ENCODE measurements at places on chromosomes 5 and 9. TPM values are rescaled to one million over a fixed set of nuclear protein-coding genes. Genes with fewer than 3 reads are reported as not detected.

- no peak for DNase-seq
These were observed 50.8 kb upstream of the OSMR start for GRCh38 chr5:38794986-38795385.

- DNase-seq, result no peak
These were observed 153.9 kb downstream of the SMC2 start for GRCh38 chr9:104247899-104248460.

The WDR36 gene
- 44.7 TPM for total RNA-seq

DNA sequence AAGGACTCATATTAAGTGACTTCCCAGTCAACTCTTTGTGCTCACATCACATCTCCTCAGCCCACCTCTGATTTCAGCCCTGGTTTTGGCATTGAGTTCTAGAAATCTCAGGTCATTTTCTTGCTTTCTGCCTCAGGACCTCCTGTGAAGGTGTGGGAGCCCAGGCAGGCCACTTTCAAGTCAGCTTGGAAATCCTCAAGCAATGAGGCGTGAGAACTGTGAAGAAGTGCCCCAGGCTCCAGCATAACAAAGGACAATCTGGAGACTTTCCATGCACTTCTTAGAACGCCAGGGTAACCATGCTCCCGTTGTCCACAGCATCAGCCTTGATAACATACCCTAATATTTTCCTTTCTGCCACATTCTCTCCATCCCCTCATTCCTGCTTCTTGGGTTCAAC is 131.2 kb upstream of the MAP3K1 start:
- no peak for DNase-seq

DNA sequence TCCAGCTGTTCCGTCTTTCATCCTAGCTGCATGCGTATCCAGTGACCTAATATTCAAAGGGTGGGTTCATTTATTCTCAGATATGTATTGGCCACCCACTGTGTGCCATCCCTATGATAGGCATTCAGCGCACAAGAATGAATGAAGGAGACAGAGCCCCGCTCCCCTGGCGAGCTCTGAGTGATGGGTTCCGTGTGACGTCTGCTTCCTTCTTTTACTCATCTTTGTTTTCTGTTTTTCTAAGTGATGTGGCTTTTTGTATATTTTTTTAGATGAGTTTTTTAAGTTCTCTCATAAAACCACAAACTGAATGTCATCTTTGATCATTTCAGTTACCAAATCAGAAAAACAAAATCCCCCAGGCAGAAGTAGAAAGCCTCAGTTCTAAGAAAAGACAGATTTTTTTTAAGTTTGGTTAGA is 168.3 kb upstream of the OTULINL start:
- DNase-seq, result no peak

GRCh38 chr5:149810856-149811255 is 80.7 kb downstream of the PPARGC1B start:
- DNase-seq, result no peak

DNA sequence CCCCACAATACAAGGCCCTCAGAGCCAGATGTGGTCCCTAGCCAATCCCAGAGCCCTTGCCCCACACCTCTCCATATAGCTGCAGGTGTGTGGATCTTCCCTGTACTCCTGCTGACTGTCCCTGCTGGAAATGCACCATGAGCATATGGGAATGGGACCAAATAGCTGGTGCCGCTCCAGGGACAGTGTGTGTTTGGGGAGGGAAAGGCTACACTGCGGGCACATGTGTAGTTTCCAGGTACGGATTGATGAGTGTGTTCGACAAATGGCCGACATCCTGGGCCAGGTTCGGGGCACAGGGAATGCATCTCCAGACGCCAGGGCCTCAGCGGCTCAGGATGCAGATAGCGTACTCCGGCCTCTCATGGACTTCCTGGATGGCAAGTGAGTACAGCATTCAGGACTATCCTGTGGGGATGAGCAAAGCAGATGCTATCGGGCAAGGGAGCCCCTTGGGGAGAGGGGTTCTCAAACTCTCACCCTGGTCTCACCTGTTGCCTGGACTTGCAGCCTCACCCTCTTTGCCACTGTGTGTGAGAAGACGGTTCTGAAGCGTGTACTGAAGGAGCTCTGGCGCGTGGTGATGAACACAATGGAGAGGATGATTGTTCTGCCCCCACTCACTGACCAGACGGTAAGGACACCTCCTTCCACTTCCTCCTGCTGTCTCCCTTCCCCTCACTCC is 91.1 kb upstream of the RUSC2 start:
- no peak for DNase-seq

DNA sequence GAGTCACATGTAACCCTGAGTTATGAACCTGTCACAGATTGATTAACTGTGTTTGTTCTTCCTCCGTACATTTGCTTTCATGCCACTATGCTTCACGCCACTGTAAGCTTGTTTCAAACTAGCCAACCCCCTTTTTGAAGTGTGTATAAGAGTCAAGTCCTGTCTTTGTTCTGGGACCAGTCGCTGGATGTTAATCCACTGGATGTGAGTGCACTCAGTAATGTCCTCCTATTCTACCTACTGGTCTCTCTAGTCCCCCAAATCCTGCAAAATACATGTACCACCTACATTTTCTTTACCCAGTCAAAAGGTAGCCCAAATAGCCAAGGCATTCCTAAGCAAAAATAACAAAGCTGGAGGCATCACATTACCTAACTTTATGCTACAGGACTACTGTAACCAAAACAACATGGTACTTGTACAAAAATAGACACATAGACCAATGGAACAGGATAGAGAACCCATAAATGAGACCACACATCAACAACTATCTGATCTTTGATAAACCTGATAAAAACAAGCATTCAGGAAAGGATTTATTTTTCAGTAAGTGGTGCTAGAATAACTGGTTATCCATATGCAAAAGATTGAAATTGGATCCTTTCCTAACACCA is 1139.1 kb upstream of the SEMA6A start:
- no peak for DNase-seq
